AG04450 (cell line): ENCODE measurements at places on chromosomes 4 and X.

DNA sequence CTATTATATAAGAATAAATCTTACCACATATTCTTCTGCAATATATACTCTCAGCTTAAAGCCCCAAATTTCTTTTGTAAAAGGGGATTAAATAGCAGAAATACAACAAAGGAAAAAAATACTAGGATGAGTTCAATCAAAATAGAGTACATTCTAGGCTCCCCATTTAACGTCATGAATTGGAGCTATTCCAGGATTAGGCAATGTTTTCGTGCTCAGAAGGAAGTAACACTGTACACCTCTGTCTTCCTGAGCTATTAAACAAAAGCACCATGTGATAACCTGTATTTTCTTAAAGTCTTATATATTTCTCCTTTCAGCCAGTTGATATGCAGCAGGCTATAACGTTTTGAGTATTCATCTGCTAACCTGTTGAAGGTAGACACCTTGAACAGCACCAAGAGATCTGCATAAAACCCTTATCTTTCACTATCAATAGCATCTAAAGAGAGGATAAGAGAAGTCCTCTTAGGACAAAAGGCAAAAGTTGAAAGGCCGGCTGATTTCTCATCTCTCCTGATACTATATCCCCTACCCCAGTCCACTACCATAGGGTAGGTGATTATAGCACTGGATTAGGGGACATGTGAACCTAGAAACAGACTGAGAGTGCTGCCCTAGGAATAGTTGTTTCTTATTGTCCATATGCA, 31.5 kb downstream of the TEC start:
- DNase-seq = no peak

GRCh38 chrX:9609987-9610386, 145.1 kb downstream of the TBL1X start:
- DNase-seq = no peak

- DNase-seq = no peak
These were observed 73.1 kb upstream of the FMR1 start for GRCh38 chrX:147838465-147839131.

- no peak for DNase-seq
These were observed 325.6 kb upstream of the BOD1L1 start for GRCh38 chr4:13953083-13953482.

DNA sequence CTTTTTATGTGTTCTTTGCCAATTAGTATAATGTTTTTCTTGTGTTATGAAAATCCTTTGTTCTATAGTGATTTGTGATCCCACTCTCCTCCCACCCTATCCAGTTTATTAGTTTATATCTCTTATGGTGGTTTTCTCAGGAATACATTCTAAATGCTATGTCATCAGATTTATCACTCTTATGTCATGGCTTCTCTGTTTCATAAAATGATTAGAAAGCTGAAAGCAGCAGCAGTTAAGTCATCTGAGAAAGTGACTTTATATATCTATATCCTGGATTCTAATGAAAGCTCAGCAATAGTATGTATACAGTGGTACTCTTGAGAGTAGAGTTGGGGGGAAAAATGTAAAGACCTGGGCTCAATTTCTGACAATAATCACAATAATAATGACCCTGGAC, 41.2 kb downstream of the NCAPG start:
- no peak for DNase-seq

- DNase-seq = peak; percentile 34
These were observed 153.6 kb downstream of the MAGEB17 start for GRCh38 chrX:16320765-16321355.

DNA sequence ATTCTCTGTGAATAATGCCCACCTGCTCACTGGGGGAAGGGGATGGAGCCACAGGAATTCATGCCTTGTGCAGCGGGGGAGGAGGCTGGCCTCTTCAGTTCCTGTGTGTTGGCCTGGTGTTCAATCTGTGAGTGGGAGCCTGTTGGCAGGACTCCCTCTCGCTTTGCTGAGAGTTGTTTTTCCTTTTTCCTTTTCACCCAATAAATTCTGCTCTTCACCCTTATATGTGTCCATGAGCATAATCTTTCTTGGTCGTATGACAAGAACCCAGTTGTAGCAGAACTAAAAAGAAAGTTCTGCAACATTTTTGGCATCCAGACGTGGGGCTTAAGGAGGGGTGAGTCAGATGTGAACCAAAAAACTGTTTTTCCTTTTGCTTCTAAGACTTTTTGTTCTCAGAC, 235.2 kb upstream of the HDX start:
- no peak for DNase-seq

- DNase-seq = no peak
These were observed 27.7 kb upstream of the PDE5A start for GRCh38 chr4:119656342-119656741.

- DNase-seq = no peak
These were observed 409.8 kb downstream of the AR start for GRCh38 chrX:67953658-67954057.

GRCh38 chr4:39415678-39416283, 9.1 kb downstream of the KLB start:
- no peak for DNase-seq

DNA sequence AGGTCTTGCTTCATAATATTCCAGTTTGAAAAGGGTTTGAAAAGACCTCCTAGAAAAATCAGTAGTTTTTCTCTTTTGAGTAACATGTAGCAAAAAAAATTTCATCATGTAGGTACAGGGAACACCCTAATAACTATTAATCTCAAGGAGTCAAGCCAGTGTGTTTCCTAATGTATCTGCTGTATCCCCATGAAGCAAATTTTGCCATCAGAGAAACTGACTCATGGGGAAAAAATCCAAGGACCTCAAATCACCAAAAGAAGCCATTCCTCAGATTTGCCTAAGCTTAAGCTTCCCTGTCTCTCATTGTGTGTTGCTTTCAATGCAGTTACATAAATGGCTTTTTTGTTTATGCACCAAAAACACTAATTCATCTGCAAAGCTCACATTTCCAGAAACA, 29.7 kb downstream of the F9 start:
- DNase-seq = no peak

DNA sequence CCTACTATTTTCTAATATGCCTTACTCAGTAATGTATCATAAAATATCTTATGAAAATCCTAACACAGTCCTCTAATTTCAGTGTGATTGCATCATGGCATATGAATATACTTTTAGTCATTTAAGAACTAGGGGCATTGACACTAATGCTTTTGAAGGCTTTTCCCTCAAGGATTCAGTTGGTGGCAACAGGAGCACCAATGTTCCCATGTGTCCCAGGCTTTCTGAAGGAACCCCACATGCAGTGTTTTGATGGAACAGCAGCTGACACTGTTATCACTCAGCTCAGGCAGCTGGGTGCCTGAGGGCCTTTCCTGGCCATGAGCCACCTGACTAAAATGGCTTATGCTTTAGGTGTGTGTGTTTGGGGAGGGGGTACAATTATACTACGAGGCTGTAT, 348.3 kb downstream of the ARHGAP24 start:
- no peak for DNase-seq

DNA sequence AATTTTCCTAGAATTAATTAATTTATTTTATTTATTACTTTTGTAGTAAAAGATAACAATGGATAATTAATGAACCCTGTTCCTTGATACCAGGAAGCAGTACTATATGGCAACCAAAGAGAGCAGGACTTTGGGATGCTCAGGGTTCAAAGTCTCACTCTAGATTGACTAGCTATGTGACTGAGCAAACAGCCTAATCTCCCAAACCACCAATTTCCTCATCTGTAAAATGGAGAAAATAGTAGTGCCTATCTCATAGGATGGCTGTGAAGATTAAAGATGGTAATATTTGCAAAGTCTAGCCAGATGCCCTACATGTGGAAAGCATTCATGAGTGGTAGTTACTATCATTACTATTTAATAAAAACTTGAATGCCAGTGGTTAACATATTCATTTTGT, 97.6 kb downstream of the PRDM5 start:
- no peak for DNase-seq

GRCh38 chrX:48737940-48738339, 23.6 kb upstream of the GLOD5 start:
- DNase-seq = no peak

GRCh38 chrX:9878146-9878820, 88.9 kb upstream of the CLDN34 start:
- DNase-seq = no peak

GRCh38 chr4:58936436-58936835, 1826.3 kb upstream of the IGFBP7 start:
- no peak for DNase-seq

GRCh38 chr4:38672397-38673129, 8.6 kb downstream of the KLF3 start:
- no peak for DNase-seq

GRCh38 chrX:23694606-23695005, 27.3 kb downstream of the PRDX4 start:
- peak; percentile 16 for DNase-seq

GRCh38 chr4:155802190-155802959, 43.6 kb downstream of the GUCY1B1 start:
- no peak for DNase-seq

DNA sequence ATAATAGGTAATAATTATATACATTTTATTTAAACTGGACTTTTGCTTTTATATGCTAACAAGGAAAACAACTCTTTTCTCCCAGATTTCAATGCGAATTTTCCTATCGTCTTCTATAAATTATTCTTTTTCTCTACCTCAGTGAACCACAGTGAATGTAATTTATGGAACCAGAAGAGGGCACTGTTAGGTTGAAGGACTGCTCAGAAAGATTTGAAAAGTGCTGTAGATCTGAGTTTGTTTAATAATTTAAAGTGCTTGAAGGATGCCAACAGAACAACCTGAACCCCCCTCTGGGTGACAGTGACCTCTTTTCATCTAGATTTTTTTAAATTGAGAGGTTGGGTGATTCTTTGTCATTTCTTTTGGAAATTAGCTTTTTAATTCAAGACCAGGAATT, 54.9 kb downstream of the PHOX2B start:
- peak; percentile 3 for DNase-seq

GRCh38 chrX:133668225-133668931, 253.1 kb upstream of the GPC4 start:
- no peak for DNase-seq

DNA sequence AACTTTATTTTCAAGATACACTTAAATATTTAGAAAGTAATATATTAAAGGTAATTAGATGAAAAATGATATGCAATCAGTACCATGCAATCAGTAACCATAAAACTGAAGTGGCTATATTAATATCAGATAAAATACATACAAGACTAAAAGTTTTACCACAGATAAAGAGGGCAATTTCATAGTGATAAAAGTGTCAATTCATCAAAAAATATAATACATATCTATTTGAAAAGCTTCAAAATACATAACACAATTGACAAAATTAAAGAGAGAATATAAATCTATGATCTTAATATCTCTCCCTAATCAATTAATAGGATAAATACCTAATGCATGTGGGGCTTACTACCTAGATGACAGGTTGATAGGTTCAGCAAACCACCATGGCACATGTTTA, 105.5 kb downstream of the SOWAHB start:
- no peak for DNase-seq

DNA sequence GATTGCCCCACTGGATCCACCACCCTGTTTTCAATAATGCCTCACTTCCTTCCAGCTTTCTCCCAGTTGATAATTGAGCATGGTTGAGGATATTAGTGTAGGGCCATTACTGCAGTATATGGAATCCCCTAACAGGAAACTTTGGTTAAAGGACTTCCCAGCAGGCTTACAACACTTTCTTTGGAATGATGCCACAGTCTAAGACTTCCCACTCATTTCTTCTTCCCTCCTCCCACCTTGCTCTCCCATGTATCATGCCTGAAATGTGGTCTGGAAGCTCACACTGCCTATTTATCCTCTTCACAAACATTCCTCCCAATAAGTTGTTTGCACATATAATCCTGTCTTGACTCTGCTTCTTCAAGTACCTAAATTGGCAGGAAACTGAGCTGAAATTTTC, 863.3 kb downstream of the CENPC start:
- DNase-seq = no peak

- DNase-seq = no peak
These were observed 13.0 kb downstream of the PPP1R3F start for GRCh38 chrX:49282647-49283011.

DNA sequence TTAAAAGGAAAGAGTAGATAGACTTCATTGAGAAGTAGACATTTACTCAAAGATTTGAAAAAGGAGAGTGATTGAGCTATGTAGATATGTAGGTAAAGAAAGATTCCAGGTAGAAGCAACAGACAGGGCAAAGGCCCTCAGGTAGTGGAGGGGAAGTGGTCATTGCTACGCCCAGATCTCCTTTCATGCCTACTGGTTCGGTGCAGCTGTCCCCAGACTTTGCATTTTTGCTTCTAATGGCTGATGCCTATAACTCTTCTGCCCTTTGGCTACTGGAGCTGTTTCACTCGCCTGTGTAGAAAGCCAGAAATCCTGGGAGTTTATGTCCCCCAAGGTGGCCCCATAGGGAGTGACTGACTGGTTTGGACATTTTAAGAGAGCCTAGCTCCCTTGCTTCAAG, 16.9 kb upstream of the ARMCX2 start:
- DNase-seq = no peak

DNA sequence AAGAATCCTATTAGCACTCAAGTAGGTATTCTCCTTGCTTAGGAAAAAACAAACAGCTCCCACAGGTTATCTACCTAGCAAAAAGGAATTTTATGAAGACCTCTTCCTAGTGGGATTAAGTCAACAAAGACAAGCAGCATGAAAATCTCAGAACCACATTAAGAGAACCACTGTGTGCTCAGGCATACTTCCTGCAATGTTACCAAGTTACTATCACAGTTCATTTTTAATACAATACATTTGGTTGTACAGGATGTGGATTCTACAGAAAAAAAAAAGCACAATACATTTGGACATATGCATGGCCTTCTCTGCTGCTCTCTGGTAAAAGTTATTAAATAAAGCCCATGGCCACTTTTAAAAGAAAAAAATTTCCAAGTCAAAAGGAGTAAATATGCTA, 193.7 kb downstream of the PPP3CA start:
- DNase-seq = no peak

DNA sequence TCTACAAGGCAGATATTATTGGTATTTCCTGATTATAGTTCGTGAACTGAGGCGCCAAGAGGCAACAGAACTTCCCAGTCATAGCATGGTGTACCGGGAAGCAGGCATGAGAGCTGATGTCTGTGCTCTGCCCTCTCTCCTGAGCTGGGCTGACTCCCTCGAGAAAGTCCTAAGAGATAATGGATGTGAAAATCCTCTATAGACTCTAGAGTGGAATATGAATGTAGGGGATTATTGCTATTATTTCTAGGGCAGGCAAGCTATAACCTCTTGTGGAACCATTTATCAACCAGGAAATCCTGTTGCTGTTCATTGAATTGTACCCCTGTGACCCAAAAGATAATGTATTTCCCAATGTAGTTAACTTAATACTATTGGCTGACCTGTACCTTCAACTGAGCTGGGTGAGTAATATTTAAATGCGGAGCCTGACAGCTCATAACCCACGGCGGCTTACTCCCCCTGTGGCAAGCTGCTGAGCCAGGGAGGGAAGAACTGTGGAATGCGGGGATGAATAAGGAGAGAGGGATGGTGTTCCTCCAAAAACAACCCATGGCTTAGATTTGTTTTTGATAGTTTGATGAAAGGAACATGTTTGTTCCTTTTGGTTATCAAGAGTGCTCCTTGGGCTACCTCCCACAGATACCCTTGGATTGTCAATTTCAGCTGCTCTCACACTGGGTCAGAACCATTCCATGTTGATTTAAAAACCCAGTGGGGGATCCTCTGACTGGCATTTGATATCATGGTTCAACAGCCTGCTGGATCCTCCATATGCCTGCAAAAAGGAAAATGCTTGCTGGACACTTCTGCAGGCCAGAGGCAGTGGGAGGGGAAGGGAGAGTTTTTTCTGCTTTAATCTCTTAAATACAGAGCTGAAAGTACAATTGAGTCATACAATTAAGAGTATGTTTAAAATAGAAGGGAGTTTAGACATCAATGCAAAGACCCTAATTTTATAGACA, 339.0 kb upstream of the BOD1L1 start:
- peak; percentile 49 for DNase-seq

- DNase-seq = no peak
These were observed 105.9 kb upstream of the SLC7A11 start for GRCh38 chr4:138348055-138348454.
